Fibroblast of skin of back (primary cell): ENCODE measurements at places on chromosomes 1 and 21.

DNA sequence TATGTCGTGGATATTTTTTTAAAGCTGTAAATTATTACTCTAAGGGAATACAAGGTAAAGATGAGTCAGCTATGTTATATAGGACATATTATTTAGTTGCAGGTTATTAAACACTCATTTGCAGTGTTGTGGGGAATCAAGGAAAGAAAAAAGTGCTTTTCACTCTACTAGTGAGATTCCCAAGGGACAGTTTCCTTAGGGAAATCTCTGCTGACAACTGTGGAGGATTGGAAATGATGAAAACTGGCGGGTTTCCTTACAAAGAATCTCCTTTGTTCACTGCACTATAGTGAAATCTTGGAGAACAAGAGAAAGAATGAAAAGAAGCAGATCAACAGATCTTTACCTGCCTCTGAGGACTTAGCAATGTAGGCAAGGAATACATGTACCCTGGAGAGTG lies 24.5 kb upstream of the TRIM45 start:
- no peak for DNase-seq

- DNase-seq: no peak
Measured at GRCh38 chr1:174118751-174119150, 40.6 kb upstream of the RABGAP1L start.

DNA sequence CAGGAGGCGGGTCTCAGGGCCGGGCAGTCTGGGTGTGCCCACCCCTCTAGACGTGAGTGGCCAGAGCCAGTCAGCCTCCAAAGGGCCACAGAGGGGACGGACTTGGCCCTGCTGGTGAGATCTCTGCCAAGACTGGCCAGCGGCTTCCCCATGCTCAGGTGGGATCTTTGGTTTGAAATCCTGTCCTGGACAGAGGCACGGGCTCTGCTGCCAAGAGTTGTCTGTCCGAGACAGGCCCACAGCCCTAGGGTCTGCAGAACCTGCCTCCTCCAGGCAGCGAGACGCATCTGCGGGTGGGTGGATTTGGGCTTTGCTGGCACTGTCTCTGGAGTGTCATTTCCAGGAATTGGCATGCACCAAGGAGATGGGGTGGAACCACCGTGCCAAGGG lies 44.3 kb upstream of the CCDC27 start:
- no peak for DNase-seq

GRCh38 chr21:33028287-33028670 lies 2.5 kb downstream of the OLIG2 start:
- no peak for DNase-seq

DNA sequence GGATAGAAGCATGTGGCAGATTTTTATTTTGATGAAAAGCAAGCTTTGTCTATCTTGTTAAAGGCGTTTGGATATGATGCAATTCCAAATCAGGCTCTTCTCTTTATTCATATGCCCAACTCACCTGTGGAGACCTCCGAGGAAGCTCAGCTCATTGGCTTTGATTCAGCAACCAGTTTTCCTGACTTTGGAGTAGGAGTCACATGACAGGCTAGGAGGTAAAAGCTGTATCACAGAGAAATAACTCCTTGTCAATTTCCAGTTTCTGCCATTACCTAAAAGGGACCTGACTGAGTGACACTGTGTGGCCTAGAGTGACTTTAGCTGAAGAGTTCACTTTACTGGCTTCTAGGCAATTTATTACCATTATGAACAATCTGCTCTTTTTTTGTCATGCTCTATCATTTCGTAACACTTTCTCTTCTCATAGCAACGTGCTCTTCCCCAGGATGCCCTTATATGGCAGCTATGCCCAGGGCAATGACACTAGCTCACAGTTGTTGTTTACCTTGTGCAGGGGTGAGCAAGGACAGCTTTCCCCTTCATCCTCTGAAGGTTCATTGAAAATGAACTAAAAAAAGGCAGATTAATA lies 107.2 kb downstream of the KCNK1 start:
- DNase-seq: no peak

DNA sequence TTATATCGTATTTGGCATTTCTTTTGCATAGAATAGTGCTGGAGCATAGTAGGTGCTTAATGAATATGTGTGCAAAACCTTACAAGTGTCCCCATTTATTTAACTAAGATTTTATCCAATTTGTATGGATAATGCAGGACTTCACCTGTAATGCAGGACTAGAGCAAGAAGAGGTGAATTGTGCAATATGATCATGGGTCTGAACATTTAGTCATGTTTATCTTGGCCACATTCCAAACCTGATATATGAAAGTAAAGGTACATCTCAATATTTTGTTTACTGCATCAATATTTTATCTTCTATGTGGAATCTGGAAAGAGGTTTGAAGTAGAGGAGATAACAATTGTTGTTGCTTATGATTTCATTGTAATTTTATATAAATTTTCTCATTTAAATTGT lies 1626.7 kb upstream of the B3GALT2 start:
- DNase-seq: no peak

GRCh38 chr1:157073944-157074685 lies 25.5 kb downstream of the ETV3L start:
- peak; percentile 62 for DNase-seq

GRCh38 chr1:85681087-85681486 lies 27.1 kb downstream of the ZNHIT6 start:
- no peak for DNase-seq

DNA sequence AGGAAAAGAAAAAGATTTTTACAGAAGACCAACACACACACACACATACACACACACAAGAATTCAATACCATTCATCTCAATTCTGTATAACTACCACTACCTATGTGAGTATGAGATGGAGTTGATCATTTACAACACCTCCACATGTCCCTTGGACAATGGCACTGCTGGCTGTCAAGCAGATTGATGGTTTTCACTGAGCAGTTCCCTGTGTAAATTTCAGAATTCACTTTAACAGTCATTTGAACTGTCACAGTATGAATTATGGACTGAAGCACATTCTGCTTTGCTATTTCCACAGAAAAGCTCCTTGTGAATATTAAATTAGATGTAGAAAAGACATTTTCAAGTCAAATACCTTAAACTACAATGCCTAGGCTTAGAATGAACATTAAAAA lies 14.3 kb downstream of the KCNT2 start:
- DNase-seq: no peak

DNA sequence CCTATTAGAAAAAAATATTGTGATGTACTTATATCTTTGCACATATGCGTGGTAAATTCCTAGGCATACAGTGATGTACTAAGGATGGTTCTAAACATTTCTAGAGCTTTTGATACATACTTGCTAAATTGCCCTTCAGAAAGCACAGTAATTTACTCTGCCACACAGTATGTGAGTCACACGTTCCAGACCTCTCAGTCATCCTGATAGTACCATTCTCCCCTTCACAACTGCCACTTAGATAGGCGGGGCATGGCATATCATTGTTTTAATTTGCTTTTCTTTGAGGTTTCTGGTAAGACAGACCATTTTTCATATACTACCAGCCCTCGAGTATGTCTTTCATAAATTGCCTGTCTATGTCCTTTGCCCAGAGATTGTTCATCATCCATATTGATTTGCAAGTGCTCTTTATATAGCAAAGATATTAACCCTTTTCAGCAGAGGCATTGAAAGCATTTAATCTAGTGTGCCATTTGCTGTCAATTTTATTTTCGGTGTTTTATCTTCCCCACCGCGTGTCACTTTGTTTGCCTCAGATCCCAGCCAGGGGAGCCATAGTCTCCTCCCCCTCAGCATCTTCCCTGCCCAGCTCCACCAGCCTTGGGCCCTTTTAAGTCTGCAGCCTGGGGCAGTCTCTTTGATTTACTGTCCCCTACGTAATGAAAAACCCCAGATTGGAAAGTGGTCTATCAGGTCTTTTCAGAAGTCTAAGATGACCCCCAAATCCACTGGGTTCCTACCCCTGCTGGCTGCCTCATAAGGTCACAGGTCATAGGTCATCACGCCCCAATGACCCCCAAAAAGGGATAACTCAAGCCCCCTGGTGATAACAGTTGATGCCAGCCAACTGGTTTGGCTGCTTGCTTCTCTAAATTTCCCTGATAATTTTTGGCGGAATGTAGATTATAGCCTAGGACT lies 11.8 kb upstream of the PAX7 start:
- DNase-seq: peak; percentile 33

- DNase-seq: peak; percentile 28
Measured at GRCh38 chr1:208654241-208654640, 410.1 kb upstream of the PLXNA2 start.

GRCh38 chr1:20578721-20579395 lies 10.0 kb upstream of the CDA start:
- DNase-seq: peak; percentile 49

GRCh38 chr1:97378596-97378995 lies 542.2 kb downstream of the DPYD start:
- no peak for DNase-seq

DNA sequence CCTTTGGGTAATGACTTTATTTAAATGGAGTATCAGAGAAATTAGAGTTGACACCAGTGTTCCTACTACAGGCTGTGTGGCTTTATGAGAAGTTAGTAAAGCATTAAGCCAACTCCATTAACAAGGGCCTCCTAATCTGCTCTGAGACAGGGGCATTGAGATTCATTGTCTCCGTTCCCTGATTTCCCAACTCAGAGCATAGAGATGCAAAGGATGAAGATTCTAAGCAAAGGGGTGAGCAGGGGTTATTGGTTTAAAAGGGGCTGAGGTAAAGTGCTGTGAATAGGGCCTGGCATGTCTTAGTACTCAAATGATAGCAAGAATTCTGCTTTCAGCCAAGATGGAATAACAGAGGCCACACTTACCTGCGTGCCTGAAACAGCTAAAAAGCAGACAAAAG lies 428.4 kb downstream of the PTPRU start:
- no peak for DNase-seq

DNA sequence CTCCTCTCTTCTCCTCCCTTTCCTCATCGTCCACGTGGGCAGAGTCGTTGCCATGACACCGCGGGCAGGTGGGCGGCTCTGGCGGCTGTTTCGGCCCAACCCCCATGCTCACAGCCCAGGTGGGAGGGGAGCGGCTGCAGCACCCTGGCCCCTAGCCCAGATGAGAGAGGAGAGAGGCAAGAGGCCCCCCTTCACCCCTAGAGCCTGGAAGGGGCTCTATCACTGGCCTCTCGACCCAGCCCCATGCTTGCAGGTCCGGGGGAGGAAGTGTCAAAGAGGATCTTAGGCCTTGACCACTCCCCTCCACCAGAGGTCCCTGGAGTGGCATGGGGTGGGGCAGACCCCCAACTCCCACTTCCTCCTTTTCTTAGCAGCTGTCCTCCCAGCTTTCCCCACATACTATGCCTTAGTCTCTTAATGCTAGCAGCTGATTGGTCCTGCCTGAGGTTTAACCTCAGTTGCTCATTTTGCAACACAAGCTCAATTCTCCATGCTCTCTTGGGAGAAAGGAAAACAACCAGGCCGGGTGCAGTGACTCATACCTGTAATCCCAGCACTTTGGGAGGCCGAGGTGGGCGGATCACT lies 10.4 kb downstream of the DLGAP3 start:
- DNase-seq: no peak

DNA sequence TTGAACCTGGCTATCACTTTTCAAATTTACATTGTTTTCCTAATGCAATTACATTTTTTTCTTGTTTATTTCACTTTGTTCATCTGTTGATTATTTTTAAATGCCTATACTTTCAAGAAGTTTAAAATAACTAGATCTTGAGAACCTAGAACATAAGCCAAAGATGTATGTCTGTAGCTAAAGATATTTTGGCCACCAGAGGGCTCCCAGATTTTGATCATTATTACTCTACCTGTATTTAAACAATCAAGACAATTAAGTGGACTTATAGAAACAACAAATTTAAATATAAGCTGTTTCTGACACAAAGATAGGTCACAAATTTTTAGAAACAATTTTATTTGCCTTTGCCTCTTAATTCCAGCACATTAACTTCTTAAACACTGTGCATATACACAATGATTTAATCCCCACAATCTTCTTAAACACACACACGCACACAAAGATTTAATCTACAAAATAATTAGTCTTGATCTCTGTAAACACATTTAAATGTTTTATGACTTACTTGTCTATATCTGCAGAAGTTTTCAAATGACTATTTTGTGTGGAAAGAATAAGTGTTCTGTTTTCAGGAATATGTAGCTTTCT lies 380.0 kb downstream of the DSCAM start:
- peak; percentile 16 for DNase-seq

DNA sequence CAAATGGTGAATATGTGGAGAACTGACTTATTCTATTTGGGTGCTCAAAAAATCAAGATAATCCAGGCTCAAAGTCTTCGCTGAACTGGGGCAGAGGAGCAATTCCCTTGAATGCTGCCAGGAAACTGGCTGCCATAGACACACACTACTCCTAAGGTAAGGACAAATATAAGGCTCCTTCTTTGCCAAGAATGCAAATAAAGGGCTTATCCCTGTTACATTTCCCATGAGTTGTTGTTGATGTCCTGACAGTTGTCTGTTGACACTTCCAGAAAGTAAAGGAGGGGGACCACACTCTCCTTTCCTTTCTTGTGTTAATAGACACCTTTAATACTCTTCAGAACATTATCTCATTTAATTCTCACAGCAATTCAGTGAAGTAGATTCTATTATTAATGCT lies 212.2 kb upstream of the PTBP2 start:
- no peak for DNase-seq

- no peak for DNase-seq
Measured at GRCh38 chr1:99986656-99987225, 16.9 kb downstream of the SLC35A3 start.

- DNase-seq: peak; percentile 16
Measured at GRCh38 chr1:221141606-221142285, 262.5 kb downstream of the HLX start.
